Activated CD4-positive, alpha-beta T cell treated with anti-CD3 and anti-CD28 coated beads, Interleukin-2, amount 50 U/mL, for 48 hours (primary cell): ENCODE measurements at places on chromosomes 16 and 17.

DNA sequence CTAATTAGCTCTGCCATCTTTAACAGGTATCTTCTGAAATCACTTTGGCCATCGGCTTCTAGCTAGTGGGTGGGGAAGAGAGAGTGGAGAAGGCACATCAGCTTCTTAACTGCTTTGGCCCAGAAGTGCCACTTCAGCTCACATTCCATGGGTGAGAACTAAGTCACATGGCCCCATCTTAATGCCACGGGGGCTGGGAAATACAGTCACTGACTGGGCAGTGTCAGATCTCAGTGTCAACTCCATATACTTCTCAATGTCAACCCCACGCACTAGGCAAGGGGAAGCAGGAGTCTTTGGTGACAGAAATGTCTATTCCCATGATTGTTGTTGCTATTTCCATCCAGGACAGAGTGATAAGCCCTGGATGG, 29.4 kb downstream of the CCR7 start:
- DNase-seq: no peak

- no peak for DNase-seq
Measured at GRCh38 chr17:19019041-19019941, 14.7 kb upstream of the FAM83G start.

GRCh38 chr16:49725651-49726050, 130.3 kb downstream of the ZNF423 start:
- DNase-seq: no peak

DNA sequence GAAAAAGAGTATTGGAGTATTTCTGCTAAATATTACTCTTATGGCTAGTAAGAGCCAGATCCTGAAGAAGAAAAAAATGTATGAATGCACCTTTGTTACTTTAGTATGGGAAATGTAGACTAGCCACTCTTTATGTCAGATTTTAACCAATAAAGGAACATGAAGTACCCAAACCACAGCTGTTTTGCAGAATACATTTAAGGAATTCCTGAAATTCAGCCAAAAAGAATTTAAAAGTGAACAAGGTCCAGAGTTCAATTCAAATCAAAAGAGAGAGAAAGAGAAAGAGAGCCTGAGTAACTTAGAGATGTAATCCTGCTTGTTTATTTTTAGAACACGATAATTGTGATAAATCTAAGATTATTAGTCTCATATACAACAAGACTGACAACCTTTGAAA, 1.2 kb downstream of the KCNJ16 start:
- no peak for DNase-seq

DNA sequence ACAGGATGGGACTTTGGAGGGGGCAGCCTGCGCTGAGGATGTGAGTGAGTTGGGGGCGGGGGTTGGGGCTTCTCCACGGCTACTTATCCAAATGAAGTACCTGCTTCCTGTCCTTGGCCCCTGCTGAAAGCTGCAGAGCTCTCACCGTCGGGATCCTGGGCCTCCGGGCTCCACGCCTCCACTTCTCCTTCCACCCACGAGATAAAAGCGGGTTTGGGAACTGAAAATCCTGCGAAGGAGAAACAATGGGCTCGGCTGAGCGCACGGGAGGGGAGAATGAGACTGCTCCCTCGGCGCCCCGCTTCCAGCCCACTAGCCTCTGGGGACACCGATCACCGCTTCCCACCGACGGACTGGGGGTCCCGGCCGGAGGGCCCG, 486 bp downstream of the ZNF785 start:
- DNase-seq: no peak

GRCh38 chr16:83887080-83887479, 11.8 kb upstream of the MLYCD start:
- no peak for DNase-seq
